ENCODE measurements at places on chromosomes 13 and 19. TPM values are rescaled to one million over a fixed set of nuclear protein-coding genes. Genes with fewer than 3 reads are reported as not detected.

FUT2 gene
- total RNA-seq = not detected

NLRP9 gene
- total RNA-seq = not detected

NXNL1 gene
- total RNA-seq = not detected

ATP7B gene
- total RNA-seq = 1.9 TPM

IFT88 gene
- 9.2 TPM for total RNA-seq

SMIM44 gene
- total RNA-seq = not detected

LSM14A gene
- 196 TPM for total RNA-seq

TSHZ3 gene
- total RNA-seq = 2.4 TPM

FFAR3 gene
- total RNA-seq = not detected

SPART gene
- total RNA-seq = 23.0 TPM

IQCN gene
- total RNA-seq = 0.77 TPM

ZNF181 gene
- 11.3 TPM for total RNA-seq

KRTDAP gene
- not detected for total RNA-seq

KLK15 gene
- total RNA-seq = not detected

MBD3L3 gene
- total RNA-seq = not detected

All from A549 treated with Mapracorat at 1 μM for 4 hours (cell line).